ENCODE measurements at places on chromosomes 13 and 19.
A peak's percentile ranks its signal among the peaks of the same experiment; 100 is the strongest.

- DNase-seq, result no peak
Observed at GRCh38 chr13:22154041-22154440, 483.2 kb downstream of the FGF9 start.

DNA sequence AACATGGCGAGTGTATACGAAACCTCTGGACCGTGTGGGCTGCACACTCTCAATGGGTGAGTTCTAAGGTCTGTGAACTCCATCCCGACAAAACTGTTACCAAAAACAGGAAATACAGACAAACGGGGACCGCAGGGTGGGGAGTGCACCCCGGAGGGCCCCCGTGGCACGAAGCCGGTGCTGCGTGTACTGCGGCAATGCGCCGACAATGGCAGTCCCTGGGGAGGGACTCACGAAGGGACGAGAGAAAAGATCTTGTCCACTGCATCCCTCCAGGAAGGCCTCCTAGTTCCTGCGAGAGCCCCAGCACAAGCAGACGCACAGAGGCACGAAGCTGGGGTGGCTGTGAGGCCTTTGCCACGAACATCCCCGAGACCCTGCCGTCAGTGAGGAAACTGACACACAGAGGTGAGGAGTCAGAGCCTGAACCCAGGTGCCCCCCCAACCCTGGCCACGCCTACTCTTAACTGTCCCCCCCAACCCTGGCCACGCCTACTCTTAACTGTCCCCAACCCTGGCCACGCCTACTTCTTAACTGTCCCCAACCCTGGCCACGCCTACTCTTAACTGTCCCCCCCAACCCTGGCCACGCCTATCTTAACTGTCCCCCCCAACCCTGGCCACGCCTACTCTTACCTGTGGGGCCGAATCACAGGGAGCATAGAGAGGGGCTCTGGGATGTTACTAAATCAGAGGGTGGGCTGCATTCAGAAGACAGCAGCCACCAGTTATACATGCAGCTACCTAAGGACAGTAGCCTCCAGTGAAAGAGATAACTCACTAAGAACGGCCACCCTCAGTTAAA, 4.2 kb downstream of the MED16 start:
- DNase-seq, result no peak

DNA sequence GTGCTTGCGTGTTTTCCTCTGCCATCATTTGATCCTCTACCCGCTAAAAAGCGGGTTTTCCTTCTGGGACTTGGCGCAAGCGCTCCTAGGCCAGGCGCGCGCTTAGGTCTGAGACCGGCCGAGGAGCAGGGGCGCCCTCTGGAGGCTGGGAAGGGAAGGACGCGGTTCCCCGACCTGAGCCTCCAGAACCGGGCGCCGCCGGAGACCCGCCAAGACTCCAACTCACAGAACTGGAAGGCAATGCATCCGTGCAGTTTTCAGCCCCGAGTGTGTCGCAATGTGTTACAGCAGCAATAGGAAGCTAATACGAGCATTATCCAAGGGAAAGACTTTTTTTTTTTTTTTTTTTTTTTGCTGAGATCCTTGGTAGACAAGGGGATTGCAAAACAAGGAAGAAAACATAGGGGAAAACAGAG, 190.9 kb downstream of the COL4A1 start:
- DNase-seq, result no peak

- DNase-seq, result no peak
Observed at GRCh38 chr13:59621773-59622172, 542.0 kb downstream of the DIAPH3 start.

GRCh38 chr19:13164343-13165161, 14.3 kb downstream of the IER2 start:
- peak; percentile 40 for DNase-seq

DNA sequence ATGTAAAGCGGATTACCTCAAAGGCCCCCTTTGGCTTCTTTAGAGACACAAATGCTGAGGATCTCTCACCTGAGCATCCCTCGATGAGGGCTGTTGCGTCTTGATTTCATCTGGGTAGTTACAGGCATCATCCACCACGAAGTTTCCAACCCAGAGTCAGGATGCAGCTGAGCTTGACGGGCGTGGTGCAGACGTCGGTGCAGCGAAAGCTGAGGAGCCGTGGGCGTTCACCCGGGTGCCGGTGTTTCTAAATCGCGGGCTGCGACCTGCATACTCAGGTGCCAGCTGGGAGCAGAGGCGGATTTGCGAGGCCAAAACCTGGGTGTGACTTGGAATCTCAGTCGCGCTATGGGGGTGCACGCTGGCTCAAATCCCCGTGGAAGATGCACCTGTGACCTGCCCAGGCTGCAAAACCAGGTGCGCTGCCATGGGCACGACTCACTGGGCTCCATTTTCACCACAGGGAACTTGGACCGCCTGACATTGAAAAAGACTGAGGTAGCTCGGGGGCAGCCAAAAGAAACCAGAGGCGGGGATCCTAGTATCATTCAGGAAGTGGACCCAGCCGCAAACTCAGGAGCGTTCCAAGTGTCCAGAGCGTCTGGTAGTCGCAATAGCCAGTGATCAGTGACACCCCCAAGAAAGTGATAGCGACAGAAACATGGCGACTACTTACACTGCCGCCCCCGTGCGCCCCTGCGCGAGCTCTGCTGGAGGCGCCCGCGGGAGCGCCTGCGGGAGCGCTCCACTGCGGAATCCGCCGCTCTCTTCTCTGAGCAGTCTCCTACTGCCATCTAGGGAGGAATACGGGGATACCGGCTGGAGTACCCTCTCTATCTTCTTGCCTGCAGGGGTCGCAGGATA, 36.4 kb upstream of the IGFL4 start:
- DNase-seq, result no peak

- no peak for DNase-seq
Observed at GRCh38 chr19:1324806-1325567, 39.3 kb downstream of the EFNA2 start.

DNA sequence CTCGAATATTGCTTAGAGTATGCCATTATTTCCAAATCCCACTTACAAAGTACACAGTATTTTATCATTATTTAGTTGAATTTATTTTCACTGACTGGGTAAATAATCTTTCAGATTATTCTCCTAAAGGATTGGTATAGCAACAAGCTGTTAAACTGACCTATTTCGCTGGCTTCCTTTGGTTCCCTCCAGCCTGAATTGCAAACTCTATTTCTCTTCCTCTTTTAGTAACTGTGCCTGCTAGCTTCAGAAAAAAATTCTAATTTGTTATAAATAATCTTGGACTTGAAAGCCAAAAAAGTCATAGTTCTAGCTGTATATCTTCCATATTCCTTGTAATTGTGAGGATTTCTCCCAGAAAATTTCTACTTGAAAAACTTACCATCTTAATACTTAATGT, 15.0 kb upstream of the CCNA1 start:
- no peak for DNase-seq

GRCh38 chr13:44410328-44410859, 36.8 kb downstream of the SERP2 start:
- DNase-seq, result no peak

GRCh38 chr13:90438576-90438975, 908.9 kb upstream of the MIR17HG start:
- DNase-seq, result no peak

GRCh38 chr13:105278943-105279381, 1256.5 kb downstream of the EFNB2 start:
- no peak for DNase-seq

GRCh38 chr19:17245535-17245984, at the start of gene NR2F6:
NR2F6 (minus strand) TSS chr19:17245919; CDS start chr19:17245220, 699 bp downstream.
- DNase-seq, result no peak

GRCh38 chr19:36805364-36805763, 32.8 kb upstream of the ZNF850 start:
- no peak for DNase-seq

DNA sequence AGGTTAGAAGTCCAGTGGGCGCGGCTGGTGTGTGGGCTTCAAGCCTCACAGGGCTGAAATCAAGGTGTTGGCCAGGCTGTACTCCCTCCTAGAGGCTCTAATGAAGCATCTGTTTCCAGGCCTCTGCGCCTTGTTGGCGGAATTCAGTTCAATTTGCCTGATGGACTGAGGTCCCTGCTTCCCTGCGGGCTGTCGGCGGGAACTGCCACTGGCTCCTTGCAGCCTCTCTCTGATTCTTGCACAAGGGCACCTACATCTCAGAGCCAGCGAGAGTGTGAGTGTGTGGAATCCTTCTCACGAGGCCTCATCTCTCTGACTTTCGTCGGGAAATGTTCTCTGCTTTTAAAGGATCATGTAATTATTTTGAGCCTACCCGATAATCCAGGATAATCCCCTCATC, 128.6 kb downstream of the DLEU7 start:
- no peak for DNase-seq

DNA sequence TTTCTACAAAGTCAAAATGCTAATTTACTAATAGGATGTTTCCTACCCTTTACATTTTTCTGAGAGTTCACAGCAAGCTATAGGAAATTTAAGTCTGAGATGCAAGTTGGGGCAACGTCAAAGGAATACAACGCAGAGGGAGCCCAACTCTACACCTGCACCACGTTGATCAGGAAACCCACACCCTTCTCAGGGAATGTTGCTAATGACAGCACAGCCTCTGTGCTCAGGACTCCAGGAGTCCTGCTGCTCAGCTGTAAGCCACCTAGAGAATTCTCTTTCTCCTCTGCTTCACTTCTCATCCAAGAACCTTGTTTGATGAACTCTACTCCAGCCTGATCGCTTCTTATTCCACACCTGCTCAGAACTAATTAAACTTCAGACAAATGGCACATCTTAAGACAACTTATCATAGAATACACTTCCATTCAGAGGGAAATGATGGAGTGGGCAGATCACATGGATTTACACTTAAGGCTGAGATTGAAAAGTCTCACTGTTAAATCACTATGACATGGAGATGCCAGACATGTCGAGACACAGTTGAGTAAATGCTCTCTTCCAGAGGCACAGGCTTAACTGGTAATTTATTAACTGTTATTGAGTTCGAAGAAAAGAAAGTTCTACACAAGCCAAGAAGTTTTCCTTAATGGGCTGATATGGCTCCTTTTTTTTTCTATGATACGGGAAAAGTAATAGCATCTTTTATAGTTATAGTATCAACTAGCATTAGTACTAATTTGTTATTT, 811.6 kb upstream of the ARGLU1 start:
- no peak for DNase-seq

DNA sequence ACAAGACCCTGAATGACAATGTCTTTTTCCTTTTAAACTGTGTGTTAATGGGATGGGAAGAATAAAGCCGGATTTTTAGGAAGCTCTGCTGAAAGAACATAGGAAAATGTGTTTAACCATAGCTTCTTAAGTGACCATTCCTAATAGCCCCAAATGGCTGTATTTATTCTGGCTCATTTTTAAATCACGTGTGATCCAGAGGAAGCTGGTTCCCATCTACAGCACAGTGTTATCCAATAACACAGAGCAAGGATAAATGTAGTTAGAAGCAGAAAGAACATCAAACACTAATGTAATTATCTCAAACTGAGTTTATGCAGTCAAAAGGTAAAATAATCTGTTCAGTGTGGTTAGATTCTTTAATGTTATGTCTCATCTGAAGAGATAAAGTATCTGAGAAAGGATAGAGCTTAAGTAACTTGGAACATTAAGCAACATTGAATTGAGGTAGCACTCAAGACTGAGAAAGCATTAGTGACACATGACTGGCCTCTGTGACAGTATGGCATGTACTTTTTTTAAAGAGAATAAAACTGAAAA, 853.3 kb downstream of the GPC5 start:
- DNase-seq, result no peak

- no peak for DNase-seq
Observed at GRCh38 chr13:41764558-41764957, 196.4 kb downstream of the VWA8 start.

- DNase-seq, result no peak
Observed at GRCh38 chr19:33048806-33049676, 15.6 kb downstream of the RHPN2 start.

DNA sequence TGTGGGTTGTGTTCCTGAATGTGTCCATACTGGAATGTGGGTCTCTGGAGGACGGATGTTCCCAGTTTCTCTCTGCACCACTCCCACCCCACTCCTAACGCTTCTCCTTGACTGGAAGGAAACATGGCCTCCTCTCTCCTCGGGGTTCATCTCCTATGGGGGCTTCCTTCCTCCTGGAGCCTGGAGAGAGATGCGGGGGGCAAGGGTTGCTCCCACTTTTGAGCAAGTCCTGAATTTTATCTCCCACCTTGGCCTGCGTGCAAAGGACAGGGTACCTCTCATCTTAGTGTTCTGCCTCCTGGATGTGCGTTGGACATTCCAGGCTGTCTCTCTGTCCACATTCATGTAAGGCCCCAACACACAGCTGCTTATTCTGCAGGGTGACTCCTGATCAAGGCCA, 52.5 kb upstream of the UQCRFS1 start:
- no peak for DNase-seq

DNA sequence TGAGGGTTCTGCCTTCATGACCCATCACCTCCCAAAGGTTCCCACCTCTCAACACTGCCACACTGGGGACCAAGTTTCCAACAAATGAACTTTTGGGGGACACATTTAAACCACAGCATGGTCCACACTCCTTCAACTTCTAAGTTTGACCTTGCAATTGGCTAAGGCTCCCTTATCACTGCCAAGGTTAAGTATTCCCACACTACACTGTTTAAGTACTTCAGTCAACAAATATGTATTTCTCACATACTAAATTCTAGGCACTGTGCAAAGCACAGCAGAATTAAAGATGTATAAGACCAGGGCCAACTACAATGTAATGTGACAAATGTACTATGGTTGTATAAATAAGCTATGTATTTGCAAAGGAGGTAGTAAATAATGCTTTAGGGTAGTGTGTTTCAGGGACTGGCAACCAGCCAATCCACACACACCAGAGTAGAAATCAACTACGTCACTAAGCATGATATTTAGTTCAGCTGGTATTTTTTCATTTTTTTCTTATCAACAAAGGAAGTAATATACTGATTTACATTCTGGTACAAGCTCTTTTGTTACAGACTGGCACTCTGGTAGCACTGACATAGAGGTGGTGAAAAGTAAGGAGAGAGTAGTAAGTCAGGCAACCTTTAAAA, 12.2 kb downstream of the NUFIP1 start:
- DNase-seq, result no peak

All from CD4-positive, alpha-beta T cell treated with Interleukin-6 at 100 ng/mL for 8 hours (primary cell).